Stimulated activated CD4-positive, alpha-beta T cell treated with anti-CD3 and anti-CD28 coated beads, Interleukin-12 subunit alpha, Interleukin-12 subunit beta, amount 100 ng/mL, for 4 hours (primary cell): ENCODE measurements at places on chromosomes 4 and X.

DNA sequence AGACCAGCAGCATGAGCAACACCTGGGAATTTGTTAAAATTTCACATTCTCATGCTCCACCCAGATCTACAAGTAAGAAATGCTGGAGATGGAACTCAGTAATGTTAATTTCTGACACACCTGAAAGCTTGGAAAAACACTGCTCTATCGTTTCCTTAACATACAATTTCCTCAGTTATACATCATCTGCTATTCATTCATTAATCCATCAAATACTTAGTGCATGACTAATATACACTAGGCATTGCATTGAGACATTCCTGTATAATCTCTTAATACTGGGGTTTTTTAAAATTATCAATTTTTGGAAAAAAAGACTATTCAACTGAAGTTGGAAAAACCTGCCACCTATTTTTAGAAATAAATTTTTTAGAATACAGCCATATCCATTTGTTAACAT is 106.1 kb downstream of the CHM start:
- no peak for DNase-seq

DNA sequence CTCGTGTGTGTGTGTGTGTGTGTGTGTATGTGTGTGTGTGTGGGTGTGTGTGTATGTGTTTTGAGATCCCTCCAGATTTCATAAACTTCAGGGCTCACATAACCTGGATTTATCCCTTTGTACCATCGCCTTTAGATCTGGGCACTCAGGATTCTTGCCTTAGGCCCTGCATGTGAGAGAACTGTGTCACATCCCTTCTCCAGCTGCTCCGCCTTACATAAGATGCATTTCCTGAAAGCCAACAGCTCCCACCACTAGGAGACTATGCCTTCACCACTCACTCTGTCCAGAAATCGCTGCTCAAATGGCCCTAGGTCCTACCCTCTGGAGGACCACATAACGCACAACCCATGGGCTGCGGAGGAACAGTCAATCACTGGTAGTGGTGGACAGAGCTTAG is 348.8 kb downstream of the CCSER1 start:
- no peak for DNase-seq

DNA sequence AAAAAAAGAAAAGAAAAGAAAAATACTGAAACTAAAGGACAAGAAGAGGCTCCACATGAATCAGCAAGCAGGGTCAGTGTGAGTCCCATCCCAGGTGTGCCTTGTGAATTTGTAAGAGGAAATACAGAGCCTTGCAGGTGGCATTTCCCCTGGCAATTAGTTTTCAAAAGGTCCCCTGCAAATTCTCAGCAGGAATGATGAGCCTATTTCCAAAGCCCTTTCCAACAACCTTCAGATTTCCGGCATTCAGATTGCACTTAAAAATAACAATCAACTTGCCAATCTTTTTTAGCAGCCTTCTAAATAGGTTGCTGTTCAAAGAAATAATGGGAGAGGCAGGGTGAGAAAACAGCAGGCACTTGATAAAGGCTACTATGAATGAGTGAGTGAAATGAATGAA is 66.4 kb upstream of the OR13H1 start:
- DNase-seq = no peak

GRCh38 chr4:33802578-33802977 is 2441.7 kb downstream of the ARAP2 start:
- no peak for DNase-seq

- DNase-seq = no peak
Measured at GRCh38 chr4:995311-996026, 2.3 kb upstream of the SLC26A1 start.

DNA sequence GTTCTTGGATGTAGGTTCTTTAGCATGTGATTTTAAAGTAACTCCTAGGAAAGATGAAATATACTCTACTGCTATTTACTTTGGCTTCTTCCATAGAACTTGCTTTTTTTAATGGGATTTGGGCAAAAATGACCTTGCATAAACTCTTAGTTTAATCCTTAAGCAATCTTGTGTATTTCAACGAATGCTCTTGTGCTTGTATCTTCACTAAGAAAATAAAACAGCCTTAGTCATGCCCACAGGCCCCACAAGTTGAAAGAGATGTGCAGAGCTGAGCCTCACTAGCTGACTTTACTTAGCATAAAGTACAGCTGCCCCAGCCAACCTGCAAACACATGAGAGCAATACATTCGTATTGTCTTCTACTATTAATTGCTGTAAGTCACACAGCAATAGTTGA is 1609.2 kb downstream of the STIM2 start:
- no peak for DNase-seq

- no peak for DNase-seq
Measured at GRCh38 chrX:119477812-119478232, 9.6 kb downstream of the SLC25A5 start.

- DNase-seq = no peak
Measured at GRCh38 chr4:71253545-71253944, 85.3 kb upstream of the SLC4A4 start.

DNA sequence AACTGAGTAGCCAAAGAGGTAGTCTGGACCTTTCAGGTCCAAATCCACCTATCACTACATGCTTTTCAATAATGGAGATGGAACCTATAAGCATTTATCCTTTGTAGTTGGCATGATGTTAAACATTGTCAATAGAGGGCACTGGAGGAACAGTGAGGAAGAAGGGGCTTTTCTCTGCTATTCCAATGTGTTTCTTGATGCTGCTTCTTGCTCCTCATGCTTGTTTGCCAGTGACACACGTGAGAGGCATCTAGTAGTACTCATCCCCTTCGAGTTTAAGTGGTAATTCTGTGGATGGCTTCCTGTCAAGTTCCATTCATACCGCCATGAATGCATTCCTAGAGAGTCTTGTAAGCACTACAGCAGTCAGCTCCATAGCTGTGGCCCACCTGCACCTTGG is 84.0 kb downstream of the NAA11 start:
- no peak for DNase-seq

- no peak for DNase-seq
Measured at GRCh38 chrX:86148594-86148993, 343 bp downstream of the DACH2 start.

DNA sequence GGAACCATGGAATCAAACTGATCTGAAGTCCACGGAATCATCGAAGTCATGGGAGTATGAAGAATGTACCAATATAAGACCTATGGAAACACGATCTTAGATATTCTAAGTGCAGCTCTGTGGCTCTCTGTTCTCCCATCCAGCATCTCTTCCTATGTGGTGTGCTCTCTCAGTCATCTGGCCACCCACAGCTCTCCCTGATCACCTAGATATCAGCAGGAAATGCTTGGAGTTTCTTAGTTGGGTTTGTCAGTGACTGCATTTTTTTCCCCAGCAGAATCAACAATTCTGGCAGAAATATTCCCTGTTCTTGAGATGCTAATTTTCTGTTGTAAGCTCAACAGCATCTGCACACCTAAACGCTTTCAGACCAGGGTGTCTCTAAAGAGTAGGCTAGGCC is 94.1 kb downstream of the GC start:
- DNase-seq = no peak
